ENCODE measurements at places on chromosomes 1 and 21.

DNA sequence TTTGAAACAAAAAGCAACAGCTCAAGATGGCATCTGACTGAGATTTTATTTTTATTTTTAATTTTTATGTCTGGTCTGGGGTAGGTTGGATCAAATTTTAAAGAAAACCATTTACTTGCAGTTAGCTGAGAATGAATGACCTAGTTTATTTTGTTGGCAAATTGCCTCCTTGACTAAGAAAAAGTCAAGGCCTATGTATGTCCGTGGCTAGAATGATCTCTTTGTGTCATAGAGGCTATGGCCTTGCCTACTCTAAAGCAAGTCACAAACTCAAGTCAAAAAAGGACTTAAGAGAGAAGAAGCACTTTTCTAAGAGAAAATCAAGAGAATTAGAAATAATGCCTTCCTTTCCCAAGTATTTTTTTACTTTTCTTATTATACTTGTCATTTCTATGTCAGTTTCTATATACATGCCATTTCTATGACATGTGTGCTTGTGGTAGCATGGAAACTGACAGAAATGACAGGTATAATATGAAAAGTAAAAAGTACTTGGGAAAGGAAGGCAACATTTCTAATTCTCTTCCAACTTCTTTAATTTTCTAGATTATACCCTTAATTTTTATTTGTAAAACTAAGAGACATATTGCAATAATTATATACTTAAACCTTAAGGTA, 136.7 kb downstream of the CENPF start:
- DNase-seq = no peak

- DNase-seq = no peak
Observed at GRCh38 chr1:219119839-219120238, 53.8 kb upstream of the LYPLAL1 start.

DNA sequence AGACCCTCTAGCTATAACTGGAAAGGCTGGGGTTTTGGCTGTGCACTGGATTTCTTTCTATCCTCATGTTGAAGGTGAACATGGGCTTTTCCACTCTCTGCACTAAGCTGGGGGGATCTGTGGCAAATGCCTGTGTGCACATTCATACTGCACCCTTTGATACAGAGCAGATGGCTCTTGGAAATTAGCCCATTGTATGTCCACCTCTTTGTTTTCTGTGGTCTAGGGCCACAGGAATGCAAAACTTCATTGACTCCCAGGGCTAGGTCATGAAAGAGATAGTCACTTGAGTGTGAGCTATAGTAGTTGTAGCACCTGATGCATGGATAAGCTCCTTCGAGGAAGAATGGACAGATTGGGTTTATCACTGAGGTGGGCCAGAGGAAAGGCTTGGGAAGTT, 5.7 kb upstream of the OR14A16 start:
- DNase-seq = no peak

DNA sequence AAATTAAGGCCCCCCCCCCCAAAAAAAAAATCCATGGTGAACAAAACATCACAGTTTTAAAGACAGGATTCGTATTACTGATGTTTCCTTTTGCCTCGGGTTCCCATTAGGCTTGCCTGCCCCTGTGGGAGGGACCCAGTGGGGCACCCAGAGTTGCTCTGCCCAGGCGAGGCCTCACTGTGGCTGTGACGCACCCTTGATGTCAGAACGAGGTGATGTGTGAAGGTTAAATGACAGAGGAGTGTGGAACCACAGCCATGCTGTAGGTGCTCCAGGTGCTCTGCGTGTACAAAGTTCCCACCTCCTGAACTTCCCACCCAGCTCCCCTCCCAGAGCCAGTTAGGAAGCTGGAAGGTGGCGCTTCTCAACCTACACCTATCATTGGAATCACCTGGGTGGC, 37.9 kb downstream of the GRHL3 start:
- no peak for DNase-seq
